GM03348 (cell line): ENCODE measurements at places on chromosomes 7 and 10.

DNA sequence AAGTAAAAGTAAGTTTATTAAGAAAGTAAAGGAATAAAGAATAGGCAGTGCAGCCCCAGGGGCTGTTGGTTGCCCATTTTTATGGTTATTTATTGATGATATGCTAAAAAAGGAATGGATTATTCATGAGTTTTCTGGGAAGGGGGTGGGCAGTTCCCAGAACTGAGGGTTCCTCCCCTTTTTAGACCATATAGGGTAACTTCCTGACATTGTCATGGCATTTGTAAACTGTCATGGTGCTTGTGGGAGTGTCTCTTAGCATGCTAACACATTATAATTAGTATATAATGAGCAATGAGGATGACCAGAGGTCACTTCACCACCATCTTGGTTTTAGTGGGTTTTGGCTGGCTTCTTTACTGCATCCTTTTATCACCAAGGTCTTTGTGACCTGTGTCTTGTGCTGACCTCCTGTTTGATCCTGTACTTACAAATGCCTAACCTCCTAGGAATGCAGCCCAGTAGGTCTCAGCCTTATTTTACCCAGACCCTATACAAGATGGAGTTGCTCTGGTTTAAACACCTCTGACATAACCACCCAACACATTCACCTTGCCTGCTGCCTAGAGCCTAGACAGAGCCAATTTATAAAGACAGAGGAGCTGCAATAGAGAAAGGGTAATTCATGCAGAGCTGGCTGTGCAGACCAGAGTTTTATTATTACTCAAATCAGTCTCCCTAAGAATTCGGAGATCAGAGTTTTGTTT is 10.9 kb upstream of the ERCC6 start:
- no peak for DNase-seq

DNA sequence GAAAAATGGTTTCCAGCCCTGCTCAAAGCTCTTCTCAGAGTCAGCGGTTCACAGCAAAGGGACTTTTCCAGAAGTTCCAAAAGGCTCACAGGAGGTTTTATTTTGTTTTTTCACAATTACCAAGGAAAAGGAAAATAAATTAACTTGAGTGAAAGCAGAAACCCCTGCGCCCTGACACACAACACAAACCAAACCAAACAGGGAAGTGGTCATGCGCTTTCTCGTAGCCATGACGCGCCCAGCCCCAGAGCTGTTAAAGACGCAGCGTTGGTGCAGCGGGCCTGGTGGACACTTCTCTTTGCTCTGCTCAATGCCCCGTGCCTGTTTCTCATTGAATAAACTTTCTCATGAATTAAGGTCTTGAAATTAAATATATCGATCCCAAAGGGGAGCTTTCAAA is 134.4 kb upstream of the LYZL2 start:
- DNase-seq, result no peak

DNA sequence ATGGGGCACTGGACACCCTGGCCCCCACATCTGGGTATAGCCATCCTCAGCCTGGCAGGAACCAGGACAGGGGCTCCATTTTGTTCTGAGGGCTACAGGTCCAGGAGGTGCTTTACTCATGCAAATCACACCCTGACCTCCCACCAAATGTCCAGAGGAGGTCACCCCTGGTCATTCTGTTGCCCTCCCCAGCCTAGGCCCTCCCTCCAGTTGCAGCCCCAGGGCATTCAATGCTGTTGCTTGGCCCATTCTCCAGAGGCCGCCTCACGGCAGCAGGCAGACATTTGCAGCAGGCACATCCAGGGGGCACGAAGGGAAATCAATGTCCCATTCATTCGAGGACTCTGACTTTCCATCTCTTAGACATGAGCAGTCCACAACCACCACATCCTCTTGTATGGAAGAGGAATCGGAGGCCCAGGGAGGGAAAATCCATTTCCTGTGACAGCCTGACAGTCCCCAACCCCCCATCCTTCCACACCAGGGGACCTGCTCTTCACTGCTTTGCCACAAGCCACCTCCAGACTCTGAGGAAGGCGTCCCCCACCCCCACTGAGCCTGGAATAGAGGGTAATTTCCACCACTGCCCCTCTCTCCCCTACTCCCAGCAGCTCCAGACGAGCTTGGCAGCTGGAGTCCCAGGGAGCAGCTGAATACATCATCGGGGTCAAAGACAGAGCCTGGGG is 76.2 kb upstream of the UNC5B start:
- DNase-seq, result no peak

DNA sequence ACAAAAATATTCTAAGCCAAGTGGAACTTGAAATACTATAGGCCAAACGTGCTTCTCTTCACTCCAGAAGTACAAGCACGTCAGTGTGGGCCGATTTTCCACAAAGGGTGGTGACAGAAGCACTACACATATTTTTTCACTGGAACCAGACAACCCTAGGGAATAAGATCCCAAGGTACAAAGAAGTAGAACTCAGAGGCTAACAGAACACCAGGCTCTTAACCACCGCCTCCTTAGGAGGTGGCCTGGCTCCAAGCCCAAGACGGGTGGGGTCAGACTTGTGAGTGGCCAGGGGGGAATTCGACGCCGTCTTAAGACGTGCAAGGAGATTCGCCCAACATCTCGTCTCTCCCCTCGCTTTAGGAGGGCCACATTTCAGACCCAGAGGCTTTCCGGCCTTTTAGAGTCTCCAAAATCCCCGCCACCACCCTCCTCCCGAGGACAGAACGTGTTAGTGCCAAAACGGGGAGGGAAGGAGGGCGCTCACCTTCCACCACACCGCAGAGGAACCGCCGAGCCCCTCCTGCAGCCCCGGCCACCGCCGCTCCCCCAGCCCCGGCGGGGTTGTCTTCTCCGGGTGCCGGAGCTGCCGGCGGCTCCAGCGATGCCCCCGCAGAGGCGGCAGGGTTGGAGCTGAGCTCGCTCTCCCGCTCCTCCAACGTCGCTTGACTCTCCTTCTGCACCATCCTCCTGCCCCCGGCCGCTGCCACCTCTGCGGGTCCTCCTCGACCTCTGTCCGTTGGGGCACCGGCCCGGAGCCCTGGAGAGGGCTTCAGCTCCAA is 716 bp downstream of the OGA start:
- peak; percentile 88 for DNase-seq

- DNase-seq, result peak; percentile 31
Measured at GRCh38 chr10:30463944-30464451, 30.0 kb downstream of the MAP3K8 start.

DNA sequence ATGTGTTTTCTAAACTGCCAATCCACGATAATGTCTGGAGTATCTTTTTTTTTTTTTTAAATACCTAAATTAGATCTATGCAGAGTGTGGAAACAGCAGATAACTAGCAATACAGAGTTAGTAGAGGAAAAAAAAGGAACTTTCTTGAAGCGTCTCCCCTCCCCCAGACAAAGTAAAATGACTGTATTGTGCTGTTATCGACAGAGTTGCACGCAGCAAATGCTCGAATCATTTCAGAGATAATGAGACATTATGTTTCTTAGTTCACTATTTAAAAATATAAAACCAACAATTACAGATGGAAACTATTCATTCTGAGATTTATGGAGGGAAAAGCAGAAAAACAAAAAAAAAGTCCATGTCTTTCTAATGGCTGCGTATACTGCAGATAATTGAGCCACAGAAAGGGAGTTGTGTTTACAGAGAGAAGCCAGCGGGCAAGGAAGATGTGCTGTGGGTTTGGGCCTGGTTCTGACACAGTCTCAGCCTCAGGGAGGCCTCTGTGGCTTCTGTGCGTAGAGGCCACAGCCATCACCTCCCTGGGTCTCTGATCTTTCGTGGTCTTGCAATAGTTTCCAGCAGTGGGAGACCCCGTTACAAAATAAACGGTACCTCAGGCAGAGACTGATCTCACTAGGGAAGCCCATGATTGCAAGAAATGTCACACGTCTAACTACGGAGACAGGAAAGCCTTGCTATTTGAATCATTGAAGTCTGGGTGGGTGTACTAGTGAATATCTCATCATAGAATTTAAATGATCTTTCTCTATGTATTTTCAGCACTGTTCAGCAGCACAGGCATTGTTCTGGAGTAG is 19.1 kb upstream of the KLF6 start:
- DNase-seq, result no peak

- DNase-seq, result no peak
Measured at GRCh38 chr7:29657288-29657687, 93.7 kb downstream of the PRR15 start.

DNA sequence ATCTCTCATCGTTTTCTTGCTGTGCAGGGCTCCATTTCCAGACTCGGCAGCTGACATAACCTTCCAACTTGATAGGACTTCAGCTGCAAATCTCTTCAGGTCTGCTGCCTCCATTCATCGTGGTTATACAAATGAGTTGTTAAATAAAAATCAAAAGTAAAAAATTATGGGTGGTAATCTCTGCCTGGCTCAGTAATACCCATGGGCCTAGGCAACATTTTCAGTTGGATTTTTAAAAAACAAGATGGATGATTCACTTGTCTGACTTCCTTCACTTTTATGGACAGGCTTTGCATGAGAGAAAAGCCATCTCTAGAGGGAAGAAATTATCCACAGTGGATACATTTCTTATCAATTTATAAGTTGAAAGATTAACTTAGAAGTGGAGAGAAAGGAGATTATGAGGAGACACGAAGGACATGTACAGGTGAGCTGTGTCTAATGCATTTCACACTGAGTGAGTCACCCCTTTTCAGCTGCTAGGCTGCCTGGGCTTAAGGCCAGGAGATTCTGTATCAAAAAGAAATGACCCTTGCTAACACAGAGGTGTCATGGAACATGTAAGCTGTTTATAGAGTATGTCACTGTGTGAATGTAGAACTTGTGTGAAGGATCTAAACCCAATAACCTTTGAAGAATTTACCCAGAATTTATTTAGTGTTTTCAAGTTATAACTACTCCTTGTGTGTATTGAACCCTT is 495.1 kb downstream of the AUTS2 start:
- DNase-seq, result no peak

DNA sequence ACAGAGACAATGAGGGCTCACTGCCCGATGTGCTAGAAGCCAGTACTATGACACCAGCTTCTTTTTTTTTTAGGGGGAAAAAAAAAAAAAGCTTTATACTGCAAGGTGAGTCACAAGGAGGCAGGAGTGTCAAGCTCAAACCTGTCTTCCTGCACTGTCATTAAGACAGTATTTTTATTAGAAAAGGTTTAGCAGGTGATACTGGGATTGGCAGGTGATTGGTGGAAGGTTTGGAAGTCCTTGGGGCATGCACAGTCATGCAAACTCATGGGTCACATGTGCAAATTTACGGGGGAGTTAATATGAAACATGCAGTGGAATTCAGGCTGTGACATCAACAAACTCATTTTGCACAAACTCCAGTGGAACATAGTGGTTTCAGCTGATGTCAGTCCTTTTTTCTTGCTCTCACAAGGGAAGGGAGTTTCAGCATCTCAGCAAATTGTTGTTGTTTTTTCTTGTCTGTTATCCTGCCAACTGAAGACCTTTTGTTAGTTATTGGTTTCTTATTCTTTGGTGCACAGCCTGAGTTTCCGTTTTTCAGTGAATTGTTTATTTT is 530.6 kb downstream of the ANKRD7 start:
- DNase-seq, result no peak

DNA sequence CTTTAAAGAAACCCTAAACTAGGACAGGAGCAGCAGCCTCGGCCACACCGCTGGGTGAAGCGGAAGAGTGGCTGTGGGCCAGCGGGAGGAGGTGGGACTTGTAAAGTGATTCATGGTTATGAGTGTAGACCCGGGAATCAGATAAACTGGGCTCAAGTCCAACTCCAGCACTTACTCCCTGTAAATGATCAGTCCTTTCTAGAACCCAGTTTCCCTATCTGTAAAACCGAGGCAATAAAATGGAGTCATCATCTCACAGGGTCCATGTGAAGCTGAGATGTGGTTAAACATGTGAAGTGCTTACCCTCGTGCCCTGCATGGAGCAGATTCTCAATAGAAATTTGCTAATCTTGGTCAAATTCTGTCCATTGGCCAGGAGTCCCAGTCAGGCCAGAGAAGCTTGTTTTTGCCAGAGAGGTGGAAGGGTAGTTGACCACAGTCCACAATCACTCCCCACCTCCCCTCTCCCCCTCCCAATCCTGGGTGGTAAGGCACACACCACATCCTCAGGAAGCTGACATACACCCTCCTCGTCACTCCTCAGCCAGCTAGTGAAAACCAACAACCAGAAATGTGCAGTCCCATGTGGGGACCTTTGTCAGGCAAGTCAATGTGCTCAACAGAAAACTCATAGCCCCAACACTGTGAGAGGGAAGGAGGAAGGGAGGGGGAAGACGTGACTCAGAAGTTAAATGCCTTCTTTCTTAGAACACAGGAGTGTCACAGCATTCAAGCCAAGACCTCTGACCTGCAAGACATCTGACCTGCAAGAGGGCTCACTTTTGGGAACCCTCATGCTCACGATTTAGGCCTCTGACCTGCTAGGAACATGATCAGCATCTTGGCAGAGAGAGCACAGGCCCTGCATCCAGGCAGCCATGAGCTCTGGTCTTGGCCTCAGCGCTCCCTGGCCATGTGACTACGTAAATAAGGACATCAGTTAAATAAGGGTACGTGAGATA is 145.1 kb downstream of the PLXNA4 start:
- peak; percentile 90 for DNase-seq

- no peak for DNase-seq
Measured at GRCh38 chr7:55548295-55548731, 24.0 kb downstream of the VOPP1 start.

DNA sequence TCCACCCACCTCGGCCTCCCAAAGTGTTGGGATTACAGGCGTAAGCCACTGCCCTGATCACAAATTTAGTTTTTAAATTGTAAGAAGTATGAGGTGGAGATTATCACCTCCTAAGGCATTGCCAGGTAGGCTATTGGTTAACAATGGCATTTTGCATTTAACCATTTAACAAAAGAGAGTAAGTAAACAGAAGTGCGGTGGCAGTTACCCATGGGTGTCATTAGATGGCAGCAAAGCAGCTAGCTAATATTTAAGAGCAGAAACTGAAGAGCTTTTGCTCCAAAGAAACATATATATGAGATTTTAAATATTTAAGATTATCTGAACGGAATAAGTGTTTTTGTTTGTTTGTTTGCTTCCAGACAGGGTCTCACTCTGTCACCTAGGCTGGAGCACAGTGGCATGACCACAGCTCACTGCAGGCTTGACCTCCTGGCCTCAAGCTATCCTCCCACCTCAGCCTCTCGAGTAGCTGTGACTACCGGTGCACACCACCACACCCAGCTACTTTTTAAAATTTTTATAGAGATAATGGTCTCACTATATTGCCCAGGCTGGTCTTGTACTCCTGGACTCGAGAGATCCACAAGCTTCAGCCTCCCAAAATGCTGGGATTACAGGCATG is 325.5 kb upstream of the C7orf33 start:
- DNase-seq, result peak; percentile 55

GRCh38 chr7:45088821-45089340 is at the start of gene NACAD:
Gene NACAD (minus strand): TSS chr7:45088969. CDS start chr7:45088894, 75 bp downstream.
- peak; percentile 89 for DNase-seq

- no peak for DNase-seq
Measured at GRCh38 chr7:33590916-33591315, 314.4 kb upstream of the BMPER start.

DNA sequence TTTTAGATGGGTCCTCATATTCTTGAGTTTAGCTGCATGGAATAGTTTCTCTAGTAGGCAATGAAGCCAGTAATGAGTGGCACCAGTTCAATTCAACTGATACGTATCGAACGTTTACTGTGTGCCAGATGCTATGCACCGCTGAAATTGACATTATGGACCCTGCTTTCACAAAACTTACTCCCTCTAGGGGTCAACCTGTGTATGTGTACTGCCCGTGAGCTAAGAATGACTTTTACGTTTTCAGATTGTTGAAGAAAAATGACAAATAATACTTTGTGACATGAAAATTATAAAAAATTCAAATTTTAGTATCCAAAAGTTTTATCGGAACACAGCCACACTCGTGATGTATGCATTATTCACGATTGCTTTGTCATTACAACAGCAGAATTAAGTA is 95.5 kb downstream of the ZMYND11 start:
- no peak for DNase-seq

GRCh38 chr7:123271231-123271630 is 71.5 kb upstream of the SLC13A1 start:
- DNase-seq, result no peak

GRCh38 chr7:111388016-111388415 is 174.3 kb downstream of the IMMP2L start:
- DNase-seq, result no peak
